ENCODE measurements at places on chromosomes 12 and 14.

DNA sequence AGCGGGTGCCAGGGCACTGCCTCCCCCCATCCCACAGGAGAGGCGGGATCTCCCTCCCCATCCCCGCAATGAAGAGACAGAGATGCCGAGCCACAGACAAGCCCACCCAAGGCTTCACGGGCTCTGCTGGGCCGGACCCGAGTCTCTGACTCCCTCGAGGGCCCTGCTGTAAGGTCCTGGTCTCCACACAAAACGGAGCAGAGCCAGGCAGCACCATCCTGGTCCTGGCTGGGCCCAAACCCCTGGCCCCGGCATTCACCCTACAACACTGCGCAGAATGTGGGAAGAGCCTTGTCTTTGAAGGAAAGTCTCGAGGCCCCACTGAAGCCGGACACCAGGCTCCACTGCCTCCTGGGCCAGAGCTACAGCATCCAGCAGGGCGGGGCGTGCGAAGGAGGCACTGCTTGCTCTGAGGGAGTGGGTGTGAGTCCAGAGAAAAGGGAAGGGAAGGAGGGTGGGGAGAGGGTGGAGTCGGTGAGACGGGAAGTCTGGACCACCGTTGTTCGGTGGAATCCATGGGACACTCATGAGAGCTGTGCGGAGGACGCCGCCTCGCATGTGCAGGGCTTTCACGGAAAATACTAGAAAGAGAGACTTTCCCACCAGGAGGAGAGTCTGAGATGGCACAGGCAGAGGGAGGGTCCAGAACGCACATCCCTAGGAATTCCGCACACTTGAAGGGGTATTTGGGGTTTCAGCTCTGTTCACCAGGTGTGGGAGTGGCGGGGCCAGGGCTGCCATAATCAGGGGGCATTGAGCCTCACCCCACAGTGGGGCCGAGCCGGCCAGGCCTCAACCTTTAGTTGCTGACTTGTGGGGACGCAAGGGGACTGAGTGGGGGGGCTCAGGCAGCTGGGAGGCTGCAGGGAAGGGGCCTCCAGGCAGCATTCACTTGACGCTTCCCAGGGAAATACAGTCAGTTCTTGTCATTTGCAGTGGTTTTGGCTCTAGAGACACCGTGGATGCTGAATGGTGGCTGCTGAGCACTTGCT, 36.8 kb downstream of the GALNT9 start:
- DNase-seq, result no peak

DNA sequence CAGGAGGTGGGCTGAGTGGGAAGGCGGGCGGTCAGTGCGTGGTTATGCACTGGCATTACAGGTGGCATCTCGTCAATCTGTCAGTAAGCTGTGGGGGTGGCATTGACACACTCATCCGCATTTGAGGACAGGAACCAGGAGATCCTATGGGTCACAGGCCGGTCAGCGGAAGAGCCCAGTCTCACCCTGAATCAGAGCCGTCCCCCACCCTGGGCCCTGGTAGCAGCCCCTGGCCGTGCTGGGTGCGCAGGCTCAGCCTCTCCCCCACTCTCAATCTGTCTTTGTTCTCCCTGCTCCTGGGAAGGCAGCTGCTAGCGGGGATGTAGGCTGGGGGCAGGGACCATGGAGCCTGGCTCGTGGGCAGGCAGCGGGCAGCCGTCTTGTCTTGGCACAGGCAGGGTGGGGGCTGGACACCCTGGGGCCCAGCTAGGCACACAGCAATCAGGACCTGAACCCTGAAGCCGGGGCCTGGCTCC, 5.1 kb downstream of the INF2 start:
- no peak for DNase-seq

DNA sequence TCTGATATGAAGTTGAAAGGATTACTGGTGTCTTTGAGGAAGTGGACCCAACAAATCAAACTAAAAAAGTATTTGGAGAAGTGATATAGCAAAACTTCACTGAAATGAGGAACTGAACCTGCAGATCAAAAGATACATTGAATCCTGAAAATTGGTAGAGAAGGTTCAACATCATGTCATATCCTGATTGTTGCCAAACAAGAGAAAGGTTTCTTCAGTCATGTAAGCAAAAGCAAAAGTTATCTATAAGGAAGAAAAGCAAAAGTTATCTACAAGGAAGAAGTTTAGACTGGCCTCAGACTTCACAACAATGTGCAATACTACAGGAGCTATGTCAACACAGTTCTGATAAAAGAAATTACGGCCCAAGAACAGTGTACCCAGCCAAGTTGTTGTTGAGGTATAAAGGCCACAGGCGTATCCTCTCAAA, 142.7 kb downstream of the RAD51B start:
- DNase-seq, result no peak

GRCh38 chr12:60616400-60616799, 1020.6 kb downstream of the SLC16A7 start:
- no peak for DNase-seq

DNA sequence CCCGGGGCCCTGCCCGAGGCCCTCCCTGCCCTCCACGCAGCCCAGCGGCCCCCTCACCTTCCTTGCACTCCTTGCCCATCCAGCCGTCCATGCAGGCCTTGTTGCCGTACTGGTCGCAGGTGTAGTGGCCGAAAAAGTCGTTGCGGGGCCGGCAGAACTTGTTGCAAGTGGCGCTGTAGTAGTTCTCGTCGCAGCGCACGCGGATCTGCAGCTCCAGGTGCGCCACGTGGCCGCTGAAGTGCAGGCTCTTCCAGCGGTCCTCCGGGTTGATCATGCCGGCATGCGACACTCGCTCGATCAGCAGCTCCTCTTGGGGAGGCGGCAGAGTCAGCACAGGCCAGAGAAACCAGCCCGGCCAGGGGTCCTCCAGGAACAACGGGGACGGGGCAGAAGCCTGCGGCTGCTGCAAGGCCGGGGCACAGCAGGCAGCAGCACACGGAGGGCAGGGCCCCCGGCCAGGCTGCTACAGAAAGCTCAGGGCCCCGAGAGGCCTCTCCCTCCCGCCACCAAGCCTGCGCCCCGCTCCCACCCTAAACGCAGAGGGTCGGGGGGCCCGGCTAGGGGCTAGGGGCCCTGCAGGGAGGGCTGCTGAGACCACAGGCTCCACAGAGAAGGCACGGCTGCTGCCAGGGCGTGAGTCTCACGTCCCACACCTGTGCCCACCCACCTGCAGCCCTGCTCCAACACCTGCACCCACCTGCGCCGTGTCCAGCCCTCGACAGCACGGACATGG, 12.7 kb downstream of the JAG2 start:
- no peak for DNase-seq

Measured in activated naive CD4-positive, alpha-beta T cell (primary cell).